ENCODE measurements at places on chromosomes 7 and 10.

GRCh38 chr10:52877451-52877850, 104.9 kb upstream of the MBL2 start:
- no peak for DNase-seq

GRCh38 chr7:24313777-24314176, 29.8 kb downstream of the NPY start:
- DNase-seq, result no peak

- no peak for DNase-seq
Measured at GRCh38 chr7:125775317-125775716, 845.7 kb upstream of the POT1 start.

- DNase-seq, result no peak
Measured at GRCh38 chr10:98403812-98404504, 11.0 kb downstream of the PYROXD2 start.

- DNase-seq, result no peak
Measured at GRCh38 chr10:38070501-38070900, 23.6 kb upstream of the ZNF37A start.

DNA sequence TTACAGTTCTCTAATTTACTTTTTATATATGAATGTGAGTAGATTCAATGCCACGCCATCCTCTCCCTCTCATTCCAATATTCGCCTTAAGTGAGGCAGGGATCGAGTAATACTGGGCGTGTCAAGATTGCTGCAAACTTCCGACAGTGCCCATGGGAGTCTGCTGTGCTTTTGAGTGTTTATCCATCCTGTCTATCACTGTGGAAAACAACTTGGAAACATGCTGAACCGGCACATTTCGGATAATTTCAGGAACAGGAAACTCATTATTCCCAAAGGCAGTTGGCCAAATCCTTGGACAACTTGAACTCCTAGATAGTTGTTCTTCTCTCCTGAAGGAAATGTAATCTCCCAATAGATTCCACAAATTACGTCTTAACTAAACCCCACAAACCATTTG, 28.5 kb downstream of the PIP4K2A start:
- DNase-seq, result no peak

DNA sequence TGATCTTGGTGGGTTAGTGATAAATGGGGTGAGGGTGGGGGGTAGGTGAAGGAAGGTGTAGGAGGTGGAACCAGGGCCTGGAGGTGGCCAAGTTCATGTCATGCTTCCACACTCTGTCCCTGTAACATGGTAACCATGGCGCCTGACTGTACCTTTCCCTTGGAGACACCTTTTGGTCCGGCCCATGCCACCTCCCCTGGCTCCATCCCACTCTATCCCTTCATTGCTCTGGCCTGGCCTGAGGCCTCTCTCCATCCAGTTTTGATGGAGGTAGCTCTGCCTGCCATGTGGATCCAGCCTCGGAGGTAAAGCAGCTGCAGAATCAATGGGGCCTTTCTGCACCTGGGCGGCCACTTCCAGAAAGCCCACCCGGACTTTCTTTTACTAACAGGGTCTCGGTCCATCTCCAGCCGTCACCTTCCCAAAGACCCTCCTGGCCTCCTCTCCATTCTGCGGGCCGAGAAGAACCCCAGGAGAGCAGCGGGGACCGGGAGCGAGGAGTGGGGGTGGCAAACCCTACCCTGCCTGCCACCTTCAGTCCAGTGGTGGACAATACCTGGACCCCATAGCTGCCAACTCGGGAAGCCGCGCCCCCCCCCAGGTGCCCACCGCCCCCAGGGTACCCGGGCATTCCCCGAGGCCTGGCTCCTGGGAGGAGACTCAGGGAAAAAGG, 504 bp upstream of the TRRAP start:
- DNase-seq, result no peak

DNA sequence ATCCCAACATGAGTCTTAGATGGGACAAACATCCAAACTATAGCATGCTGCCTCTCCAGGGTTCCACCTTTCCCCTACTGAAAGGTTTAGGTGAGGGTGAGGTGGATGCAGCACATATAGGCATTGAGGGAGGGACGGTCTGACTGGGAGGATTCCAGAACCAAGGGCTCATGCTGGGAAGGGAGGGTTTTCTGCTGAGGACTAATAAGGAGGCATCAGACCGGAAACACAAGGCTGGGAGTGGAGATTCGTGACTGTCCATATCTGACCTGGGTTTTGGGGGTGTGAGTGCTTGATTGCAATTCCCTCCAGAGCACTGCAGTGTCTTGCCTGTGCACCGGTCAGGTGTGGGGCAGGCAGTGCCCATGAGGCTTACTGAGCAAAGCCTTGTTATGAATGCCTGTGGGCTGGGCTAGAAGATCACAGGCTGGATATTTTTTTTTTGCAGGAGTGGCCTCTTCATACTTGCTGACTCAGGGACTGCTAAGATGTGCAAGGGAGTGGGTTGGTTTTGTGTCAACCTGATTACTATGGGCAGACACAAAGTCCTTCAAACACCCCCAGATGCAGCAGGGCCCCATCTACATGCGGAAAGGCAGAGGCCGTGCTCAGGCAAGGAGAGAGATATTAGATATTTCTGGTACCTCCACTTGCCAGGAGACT, 26.7 kb downstream of the DMBT1 start:
- no peak for DNase-seq

GRCh38 chr7:78218876-78219275, 420.3 kb downstream of the PHTF2 start:
- no peak for DNase-seq

DNA sequence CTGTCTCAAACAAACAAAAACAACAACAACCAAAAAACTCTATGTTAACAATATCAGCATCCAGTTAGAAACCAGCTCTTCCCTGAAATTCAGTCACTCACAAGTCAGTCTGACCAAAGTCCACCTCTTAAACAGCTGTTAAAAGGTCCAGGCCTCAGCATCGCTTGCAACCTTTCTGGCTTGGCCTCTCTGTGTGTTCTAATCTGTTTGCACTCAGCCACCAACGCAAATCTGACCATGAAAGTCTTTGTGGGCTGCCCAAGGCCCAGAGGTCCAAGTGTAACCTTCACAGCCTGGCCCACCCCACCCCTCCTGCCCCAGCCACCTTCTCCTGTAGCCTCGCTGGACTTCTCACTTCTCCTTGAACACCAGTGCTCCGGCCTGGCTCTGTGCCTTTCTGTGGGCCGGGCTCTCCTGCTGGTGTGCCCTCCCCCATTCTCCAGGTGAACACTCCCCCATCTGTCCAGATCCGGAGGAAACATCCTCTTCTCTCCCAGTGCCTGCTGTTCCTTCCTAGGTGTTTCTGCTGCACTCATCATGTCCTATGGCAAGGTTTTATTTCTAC, 72.2 kb upstream of the EFCAB10 start:
- no peak for DNase-seq

- DNase-seq, result peak; percentile 67
Measured at GRCh38 chr7:2709553-2710285, 21.7 kb downstream of the AMZ1 start.

DNA sequence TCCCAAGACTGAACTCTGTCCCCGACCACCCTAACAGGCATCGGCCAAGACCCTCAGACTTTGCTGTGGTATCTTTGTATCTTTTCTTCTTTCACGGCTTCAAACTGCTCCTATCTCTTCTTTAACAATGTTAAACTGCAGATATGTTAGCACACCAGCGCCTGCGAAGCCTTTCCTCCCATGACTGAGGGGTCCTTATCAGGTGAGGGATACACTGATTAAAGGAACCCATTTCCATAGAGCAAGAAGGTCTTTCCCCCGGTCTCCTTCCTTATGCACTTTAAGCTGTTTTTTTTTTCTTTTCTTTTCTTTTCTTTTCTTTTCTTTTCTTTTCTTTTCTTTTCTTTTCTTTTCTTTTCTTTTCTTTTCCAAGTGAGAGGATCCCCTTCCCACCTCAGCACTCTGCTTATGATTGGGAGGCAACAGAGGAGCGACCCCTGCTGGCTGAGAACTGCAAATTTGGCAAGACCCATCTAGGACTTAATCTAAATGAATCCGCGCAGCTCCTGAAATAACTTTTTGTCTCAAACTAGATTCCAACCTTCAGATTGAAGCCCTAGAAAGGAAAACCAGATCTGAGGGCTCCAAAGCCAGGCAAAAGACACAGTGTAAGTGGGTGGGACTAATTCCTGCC, 109.9 kb downstream of the ITGB8 start:
- DNase-seq, result no peak

DNA sequence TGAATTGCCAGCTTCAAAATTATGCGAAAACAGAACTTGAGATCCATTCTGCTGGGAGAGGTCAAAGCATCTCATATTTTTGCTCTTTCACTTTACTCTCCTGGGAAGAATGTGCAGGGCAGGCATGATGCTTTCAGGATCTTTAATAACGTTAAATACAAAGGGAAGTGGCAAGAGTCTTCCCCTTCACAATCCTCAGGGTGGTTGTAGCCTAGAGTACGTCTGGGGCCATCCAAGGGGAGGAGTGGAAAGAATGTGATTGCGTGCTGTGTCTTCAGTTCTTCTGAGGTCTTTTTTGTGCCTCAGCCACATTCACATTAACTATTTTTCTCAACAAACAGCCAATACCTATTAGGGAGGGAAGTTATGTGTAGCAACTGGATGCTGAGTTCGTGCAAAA, 207.3 kb downstream of the HGF start:
- no peak for DNase-seq

DNA sequence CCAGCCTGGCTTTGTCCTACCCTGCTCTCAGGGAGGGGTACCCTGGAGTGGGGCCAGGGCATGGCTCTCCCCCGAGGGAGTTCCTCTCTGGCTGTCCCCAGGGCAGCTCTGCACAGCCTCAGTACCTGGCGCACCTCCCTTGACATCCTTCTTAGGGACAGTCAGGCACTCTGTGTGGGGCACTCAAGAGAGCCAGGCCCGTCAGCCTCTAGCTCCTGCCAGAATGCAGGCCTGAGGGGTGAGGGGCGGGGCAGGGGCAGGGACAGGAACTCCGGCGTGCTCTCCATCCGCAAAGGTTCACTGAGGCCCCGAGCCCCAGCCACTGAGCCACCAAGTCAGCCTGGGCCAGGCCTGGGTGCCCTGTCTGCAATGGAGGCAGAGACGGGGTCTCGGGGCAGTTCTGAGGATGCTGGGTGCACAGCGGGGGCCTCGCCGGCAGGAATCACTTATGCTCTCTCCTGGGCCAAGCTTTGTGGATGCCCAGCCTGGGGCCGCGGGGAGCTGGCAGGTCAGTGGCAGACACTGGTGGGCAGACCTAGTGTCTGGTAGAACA, 10.1 kb downstream of the LIMK1 start:
- DNase-seq, result no peak

DNA sequence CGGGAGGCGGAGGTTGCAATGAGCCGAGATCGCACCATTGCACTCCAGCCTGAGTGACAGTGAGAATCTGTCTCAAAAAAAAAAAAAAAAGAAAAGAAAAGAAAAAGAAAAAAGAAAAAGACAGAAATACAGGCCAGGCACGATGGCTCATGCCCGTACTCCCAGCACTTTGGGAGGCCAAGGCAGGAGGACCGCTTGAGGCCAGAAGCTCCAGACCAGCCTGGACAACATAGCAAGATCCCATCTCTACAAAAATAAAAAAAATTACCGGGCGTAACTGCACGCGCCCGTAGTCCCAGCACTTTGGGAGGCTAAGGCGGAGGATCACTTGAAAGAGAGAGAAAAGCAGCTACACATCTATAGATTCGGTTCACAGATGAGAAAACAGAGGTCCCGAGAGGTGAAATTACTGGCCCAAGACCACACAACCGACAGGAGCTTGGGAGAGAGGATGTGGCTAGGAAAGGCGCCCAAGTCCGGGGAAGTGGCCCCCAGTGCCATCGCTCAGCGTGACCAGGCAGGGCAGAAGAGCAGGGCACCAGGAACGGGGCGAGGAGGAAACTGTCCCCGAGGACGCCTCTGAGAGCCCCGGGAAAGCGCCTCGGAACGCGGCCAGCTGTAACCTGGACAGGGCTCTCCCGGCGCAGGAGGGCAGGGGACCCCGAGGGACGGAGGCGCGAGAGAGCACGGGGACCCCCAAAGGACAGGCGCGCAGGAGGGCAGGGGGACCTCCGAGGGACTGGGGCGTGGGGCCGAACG, 612 bp downstream of the SNX8 start:
- DNase-seq, result no peak

DNA sequence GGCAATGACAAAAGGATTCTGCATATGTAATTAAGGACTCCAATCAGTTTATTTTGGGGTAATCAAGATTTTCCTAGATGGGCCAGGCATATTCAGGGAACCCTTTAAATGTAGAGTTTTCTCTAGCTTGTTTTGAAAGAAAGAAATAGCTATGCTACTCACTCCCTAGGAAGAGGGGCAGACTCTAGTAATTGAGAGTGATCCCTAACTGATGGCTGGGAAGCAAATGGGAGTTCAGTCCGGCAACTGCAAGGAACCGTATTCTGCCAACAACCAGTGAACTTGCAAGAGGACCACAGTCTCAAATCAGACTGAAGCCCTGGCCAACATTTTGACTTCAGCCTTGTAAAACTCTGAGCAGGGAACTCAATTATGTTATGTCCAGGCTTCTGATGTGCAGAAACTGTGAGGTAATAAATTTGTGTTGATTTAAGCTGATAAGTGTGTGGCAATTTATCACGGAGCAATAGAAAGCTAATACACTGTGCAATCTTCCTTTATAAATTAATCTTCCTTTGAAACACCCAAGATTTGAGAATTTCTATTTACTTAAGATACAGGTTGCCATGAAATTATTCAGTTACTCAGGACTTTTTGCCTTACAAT, 14.0 kb downstream of the AOAH start:
- DNase-seq, result no peak

DNA sequence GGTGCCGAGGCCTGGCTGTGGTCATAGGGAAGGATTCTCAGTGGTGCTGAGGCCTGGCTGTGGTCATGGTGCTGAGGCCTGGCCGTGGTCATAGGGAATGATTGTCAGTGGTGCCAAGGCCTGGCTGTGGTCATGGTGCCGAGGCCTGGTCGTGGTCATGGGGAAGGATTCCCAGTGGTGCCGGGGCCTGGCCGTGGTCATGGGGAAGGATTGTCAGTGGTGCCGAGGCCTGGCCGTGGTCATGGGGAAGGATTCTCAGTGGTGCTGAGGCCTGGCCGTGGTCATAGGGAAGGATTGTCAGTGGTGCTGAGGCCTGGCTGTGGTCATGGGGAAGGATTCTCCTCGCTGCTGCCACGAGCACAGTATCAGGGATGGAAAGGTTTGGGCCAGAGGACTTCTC, 327.3 kb downstream of the ADARB2 start:
- DNase-seq, result no peak

- DNase-seq, result no peak
Measured at GRCh38 chr7:115447495-115447894, 525.6 kb downstream of the MDFIC start.

- DNase-seq, result peak; percentile 16
Measured at GRCh38 chr7:131370523-131370968, 42.9 kb downstream of the MKLN1 start.

DNA sequence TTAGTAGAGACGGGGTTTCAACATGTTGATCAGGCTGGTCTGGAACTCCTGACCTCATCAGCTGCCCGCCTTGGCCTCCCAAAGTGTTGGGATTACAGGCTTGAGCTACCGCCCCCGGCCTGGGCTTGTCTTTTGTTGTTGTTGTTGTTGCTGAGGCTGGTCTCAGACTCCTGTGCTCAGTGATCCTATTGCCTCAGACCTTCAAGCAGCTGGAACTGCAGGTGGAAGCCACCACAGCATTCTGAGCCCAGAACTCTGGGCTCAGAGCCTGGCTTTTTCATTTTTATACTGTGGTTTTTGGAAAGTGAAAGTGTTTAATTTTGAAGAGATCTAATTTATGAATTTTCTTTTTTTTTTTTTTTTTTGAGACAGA, 16.2 kb upstream of the DNAJB6 start:
- DNase-seq, result no peak
